ENCODE measurements at places on chromosomes 3 and 15.
A peak's percentile ranks its signal among the peaks of the same experiment; 100 is the strongest.

- no peak for DNase-seq
Observed at GRCh38 chr3:13879102-13879945, 547 bp downstream of the WNT7A start.

DNA sequence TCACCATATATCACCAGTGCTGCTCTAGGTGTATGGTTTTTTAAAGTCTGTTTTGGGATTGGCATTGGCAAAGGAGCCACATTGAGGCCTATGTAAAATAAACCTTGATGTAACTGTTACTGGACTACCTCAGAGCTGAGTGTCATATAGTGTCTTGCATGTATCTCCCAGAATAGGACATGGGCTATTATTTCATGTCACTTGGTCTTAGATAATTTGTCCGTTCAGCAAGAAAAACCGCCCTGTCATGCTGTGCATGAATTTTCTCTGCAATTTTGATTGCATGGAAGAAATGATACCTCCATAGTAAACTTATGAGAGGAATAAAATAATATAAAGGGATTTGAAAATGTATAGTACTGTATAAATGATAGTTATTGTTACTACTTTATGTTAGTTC is 59.6 kb downstream of the RNF13 start:
- no peak for DNase-seq

GRCh38 chr3:7290077-7290825 is 429.3 kb downstream of the GRM7 start:
- DNase-seq, result no peak

- no peak for DNase-seq
Observed at GRCh38 chr3:13194285-13195209, 121.3 kb upstream of the IQSEC1 start.

- DNase-seq, result no peak
Observed at GRCh38 chr3:188268336-188268735, 114.4 kb downstream of the LPP start.

DNA sequence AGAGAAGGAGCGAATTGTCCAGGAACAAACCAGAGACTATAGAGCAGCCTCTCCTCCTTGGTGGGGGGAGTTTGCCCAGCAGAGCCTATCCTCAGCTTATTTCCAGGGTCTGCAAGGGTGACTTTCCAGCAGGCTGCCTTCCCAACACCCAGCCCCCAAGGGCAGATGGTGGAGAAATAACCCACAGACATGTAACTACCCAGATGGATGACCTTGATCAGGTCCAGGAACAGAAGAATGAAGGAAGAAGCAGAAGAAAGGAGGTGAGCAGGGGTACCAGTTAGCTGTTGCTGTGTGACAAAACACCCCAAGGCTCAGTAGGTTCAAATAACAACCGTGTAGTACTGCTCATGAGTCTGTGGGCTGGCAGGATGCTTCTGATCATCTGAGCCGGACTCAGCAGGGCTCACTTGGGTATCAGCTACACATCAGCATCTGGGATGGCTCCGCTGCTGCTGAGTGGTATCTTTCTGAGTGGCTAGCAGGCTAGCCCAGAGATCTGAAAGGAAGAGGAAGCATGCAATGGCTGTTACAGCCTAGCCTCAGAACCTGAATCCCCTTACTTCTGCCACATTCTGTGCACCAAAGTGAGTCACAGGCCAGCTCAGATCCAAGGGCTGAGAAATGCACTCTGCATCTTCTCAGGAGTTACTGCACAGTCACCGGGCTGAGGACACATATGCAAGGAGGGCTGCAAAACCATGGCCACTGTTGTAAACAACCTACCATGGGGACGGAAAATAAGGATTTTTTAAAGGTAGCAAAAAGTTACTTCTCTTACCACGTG is 22.2 kb upstream of the TXNRD3 start:
- DNase-seq, result peak; percentile 50

DNA sequence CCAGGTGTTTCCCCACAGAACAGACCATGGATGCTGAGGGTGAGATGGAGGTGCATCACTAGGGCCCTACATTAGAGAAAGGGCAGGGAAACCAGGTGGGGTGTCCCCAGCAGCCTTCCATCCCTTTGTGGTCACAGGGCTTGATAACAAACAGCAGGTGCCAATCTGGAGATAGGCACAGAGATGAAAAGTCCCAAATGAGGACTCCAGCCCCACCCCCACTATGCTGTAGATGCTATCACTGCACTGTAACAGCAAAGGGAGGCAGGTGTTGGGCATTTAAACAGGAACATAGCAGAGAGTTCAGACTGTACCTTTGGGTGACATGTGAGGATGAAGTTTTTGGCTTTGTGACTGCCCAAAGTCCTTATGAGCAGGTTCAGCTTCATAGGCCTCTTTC is 21.4 kb downstream of the IL20RB start:
- DNase-seq, result no peak

DNA sequence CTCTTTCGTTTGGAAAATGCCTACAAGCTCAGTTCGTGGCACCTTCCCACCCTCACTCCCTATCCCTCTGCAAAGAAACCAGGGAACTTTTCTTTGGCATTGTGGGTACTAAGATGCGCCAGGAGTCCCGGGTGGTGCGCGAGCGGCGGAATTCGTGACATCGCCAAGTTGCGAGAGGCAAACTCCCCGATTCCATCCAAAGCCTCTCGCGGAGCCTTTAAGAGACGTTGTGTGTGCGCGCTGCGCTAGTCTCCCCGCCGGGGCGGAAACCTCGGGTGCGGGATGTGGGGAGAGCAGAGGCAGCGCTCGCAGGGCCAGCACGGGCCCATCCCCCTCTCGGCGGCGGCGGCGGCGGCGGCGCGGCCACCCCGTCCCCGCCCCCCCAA is 443 bp upstream of the NR2F2 start:
- DNase-seq, result peak; percentile 81

DNA sequence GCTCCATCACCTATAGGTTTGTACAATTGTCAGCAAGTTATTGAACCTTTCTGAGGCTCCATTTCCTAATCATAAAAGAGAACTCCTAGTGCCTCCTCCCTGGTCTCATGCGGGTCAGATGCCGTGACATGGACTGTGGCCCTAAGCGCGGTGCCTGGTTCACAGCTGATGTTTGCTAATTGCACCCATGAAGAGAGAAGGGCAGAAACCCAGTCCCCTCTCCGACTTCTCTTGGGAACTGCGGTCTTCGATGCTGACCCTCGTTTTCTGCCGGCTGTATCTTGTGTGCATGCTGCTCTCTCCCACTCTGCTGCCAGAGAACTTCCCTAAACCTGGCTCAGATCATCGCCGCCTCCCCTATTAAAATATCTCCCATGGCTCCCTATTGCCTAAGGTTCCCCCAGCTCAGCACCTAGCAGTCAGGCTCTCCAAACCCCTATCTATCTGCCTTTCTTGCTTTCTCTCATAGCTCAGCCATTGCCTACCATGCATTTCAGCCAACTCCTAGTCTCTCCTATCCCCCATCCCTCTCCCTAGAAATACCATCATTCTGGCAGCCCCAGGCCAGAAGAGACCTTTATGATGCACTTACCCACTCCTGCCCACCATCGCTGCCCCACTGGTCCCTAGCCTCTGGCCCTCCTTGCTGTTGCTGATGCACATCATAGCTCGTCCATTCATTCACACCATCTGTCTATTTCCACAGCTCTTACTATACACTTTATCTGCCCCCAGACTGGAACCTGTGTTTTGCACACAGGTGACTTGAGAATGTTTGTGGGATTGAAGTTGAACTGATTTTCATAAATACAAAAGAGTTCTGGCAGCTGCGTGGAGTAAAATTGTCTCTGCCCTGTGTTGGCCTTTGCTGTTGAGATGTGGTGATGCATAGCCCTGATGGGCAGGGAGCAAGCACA is 6.6 kb downstream of the ISG20 start:
- no peak for DNase-seq

DNA sequence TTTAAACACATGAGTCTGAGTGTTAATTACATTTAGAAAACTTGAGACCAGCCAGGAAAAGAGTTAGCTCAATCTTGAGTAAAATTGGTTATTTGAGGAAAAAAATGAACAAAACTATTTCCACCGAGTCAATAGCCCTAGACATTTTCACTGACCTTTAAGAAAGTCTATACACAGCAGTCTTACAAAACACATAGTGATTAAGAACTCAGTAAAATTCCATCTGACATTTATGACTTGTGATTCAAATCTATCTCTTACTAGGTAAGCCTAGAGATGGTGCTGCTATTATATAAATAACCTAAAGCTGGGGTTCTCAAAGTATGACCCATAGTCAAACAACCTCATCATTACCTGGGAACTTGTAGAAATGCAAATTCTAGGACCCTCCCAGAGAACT is 109.1 kb upstream of the COL8A1 start:
- DNase-seq, result no peak

DNA sequence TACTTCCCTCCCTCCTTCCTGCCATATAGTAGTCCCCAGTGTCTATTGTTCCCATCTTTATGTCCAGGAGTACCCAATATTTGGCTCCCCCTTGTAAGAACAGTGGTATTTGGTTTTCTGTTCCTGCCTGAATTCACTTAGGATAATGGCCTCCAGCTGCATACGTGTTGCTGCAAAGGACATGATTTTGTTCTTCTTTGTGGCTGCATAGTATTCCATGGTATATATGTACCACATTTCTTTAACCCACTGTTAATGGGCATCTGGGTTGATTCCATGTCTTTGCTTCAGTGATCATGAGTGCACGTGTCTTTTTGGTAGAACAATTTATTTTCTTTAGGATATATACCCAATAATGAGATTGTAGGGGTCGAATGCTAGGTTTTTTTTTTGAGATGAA is 19.3 kb downstream of the SPRED1 start:
- DNase-seq, result no peak

DNA sequence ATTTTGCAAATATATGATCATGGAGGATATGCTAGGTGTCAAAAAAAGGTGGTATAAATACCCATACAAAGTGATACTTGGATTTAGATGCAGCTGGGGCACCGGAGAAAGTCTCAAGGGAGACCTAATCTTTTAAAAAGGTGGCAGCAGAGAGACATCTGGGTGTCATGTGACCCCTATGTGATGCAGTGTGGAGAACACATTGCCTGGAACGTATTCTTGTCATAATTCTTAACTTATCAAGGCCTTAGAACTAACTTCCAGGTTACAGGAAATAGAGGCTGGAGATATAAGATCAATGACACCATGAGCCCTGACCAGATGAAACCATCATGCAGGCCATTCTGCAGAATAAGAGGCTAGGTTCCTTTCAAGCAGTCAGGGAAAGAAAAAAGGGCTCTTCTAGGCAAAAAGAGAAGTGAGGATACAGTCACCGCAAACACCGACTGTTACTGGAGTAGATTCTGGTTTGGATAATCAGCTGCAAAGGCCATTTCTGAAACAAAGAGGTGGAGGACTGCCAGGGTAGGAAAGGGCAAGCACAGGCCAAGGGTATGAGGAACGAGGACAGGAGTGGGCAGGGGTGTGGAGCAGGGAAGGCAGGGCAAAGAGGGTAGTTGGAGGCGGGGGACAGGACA is 100.6 kb downstream of the OXNAD1 start:
- no peak for DNase-seq

- no peak for DNase-seq
Observed at GRCh38 chr3:193910886-193911738, 224.8 kb upstream of the HES1 start.

DNA sequence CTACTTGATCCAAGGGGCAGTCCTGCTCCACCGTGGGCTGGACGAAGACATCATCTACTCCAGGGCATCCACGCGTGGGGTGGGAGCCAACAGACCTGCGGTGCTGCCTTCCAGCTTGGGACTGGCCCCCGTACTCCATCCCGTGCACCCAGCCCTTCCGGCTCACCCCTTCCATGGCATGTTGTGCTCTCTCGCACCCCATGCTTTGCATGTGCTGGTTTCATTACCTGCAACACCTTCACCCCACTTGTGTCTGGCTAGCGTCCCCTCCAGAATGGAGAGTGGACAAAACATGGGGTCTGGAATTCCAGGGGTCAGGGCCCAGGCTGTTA is 30.2 kb downstream of the SEMA7A start:
- no peak for DNase-seq

DNA sequence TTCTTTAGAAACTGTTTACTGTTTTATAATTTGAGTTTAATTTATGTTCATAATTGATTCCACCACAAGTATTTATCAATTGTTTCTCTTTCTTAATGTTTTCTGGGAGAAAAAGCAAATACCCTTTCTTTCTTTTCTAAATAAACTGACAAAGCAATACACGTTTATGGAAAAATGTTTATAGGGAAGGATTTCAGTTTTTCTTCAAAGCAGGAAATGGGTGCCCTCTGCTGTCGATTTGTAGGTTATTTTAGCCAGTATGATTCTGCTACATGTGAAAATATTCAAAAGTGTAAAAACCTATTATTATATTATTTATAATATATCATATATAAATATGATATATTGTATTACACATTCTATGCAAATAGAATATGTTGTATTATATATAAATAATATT is 921.0 kb upstream of the ROBO1 start:
- peak; percentile 10 for DNase-seq

DNA sequence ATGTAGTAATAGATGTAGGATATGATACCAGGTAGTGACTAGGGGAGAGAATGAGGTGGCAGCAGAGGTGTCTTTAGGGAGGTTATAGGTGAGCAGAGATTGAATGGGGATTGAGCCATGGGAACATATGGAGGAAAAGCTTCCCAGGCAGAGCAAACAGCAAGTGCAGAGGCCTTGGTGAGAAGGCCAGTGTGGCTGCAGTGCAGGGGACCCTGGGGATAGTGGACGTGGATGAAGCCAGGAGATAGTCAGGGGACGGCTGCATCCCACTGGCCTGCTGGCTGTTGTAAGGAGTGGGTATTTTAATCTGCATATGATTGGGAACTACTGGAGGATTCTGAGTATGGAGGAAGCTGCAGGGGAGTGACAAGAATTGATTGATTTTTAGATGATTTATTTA is 62.7 kb upstream of the TRAK1 start:
- DNase-seq, result no peak

DNA sequence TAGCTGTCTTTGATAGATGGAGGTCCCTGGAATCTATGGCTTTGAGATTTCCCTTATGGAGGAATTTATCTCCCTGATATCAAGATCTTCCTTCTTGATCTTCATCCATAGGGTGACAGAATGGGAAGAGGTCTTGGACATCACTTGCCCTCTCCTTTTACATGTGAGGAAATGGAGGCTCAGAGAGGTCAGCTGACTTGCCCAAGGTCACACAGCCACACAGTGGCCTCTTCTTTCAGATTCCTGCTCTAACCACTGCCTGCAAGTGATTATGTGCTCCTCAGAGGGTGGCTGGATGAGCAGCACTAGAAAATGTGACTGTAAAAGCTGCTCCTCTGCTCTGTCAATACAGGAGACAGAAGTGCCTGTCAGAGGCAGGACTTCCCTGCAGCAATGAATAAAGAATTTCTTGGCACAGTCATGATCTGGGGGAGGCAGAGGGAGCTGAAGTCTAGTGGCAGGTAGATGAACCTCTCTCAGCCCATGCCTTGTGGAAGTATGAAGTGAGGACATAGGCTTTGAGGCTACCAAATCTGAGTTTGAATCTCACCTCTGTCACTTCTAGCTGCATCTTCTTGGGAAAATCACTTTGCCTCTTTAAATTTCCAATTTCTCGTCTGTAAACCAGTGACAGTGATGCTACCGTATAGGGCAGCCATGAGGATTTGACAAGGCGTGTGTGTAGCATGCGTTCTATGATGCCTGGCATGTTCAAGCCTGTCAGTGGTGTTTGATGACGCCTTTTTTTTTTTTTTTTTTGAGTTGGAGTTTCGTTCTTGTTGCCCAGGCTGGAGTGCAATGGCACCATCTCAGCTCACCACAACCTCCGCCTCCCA is 12.0 kb downstream of the SSUH2 start:
- DNase-seq, result no peak

Measured in fibroblast of mammary gland (primary cell).